CD4-positive, alpha-beta T cell (primary cell): ENCODE measurements at places on chromosomes 3 and 15.

GRCh38 chr3:178787960-178788359 lies 251.7 kb downstream of the KCNMB2 start:
- no peak for DNase-seq

GRCh38 chr3:170007031-170007663 lies 30.6 kb upstream of the GPR160 start:
- peak; percentile 61 for DNase-seq

GRCh38 chr15:52103217-52104207 lies 9.1 kb downstream of the BCL2L10 start:
- peak; percentile 52 for DNase-seq

DNA sequence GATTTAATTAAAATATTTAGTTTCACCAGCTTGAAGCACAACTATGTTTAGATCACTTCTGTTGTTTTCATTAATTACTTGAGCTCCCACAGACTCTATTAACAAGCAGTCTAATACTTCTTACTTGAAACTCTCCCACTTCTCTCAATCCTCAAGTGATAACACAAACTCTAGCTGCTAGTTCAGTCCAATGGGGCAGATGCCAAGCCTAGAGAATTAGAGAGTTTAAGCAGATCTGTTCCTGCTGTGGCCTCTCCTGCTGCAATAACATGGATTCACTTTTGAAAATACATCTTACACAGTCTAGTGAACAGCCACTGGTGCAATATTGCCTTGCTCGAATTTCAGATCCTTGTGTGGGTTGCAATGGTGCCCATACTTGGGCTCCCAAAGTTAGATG lies 566.4 kb upstream of the SGO1 start:
- no peak for DNase-seq

DNA sequence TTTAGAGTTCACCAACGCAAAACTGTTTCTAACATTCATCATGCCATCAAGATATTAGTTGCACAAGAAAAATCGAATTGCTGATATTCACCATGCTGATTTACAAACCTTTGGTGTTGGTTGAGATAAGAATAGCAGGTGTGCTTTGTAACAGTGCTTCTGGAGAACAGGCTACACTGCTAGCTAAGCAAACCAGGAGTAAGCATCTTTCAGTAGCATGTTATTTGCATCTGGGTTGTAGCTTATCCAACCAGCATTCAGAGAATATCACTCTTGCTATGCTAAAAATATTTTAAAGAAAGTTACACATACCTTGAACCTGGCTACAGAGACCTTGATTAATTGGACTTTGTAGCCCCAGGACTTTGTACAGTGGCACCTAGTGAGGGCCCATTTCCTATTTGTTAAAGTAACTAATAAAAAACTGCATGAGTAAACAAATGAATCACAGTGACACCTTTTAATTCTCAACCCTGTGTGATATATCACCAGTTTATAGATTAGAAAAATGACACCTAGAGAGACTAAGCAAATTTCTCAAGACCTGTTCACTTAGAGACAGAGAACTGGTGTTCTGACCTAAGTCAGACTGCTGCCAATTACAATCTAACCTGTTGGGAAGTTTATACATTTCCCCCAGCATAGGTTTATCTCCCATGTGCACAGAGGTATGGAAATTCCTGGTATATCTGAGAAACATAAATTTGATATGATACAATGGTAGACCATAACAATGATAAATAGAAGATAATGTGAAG lies 435.5 kb upstream of the TGFBR2 start:
- no peak for DNase-seq

- DNase-seq: no peak
Measured at GRCh38 chr15:88902846-88903245, 7.5 kb upstream of the HAPLN3 start.
